ENCODE measurements at places on chromosomes 5 and 9.

- peak; percentile 54 for DNase-seq
Observed at GRCh38 chr9:129609486-129610212, 11.3 kb downstream of the C9orf50 start.

GRCh38 chr9:29150606-29151005, 1577.3 kb upstream of the C9orf72 start:
- peak; percentile 21 for DNase-seq

- DNase-seq, result no peak
Observed at GRCh38 chr9:91586282-91586681, 162.7 kb upstream of the NFIL3 start.

DNA sequence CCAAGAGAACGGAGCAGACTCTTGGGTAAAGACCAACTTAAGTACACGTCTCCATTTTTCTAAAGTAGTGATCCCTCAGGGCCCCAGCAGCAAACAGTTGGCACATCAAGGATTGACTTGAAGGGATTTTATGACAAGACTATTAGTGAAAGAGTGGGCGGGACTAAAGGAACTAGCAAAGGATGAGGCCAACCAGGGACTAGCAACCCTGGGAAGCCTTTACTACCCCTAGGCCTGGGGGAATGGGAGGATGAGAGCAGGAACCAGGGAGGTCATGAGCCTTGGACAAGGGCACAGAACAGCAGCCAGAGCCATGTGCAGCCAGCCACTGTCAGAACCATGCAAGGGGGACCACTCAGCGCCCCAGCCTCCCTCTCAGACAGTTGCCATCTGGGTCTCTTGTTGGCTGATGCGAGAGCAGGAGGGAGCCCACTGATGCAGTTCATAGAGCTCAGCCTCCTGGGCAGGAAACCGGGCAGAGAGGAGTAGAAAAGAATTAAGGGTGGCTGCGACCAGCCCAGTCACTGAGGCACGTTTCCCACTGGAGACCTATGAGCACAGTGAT, 28.1 kb downstream of the TGFBI start:
- no peak for DNase-seq

GRCh38 chr5:9090381-9091026, 455.4 kb downstream of the SEMA5A start:
- no peak for DNase-seq

GRCh38 chr9:92747459-92748232, 17.0 kb downstream of the BICD2 start:
- DNase-seq, result no peak

DNA sequence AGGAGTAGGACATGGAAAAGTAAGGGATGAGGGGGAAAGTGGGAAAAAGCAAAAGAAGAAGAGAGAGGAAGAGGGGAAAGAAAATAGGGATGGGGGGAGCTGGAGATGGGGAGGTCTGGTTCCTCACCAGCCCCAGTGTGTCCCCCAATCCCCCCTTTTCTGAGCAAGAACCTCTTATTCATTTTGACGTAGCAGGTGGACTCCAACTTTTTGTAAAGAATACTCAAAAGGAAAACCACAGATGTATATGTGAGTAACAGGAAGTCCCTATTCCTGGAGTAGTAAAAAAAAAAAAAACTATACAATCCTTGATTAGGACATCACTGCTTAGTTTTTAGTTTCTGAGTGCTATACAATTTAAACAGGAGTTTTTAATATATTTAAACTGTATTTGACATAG, 3.9 kb upstream of the CFAP95 start:
- no peak for DNase-seq

GRCh38 chr5:146249801-146250200, 46.4 kb downstream of the RBM27 start:
- no peak for DNase-seq

DNA sequence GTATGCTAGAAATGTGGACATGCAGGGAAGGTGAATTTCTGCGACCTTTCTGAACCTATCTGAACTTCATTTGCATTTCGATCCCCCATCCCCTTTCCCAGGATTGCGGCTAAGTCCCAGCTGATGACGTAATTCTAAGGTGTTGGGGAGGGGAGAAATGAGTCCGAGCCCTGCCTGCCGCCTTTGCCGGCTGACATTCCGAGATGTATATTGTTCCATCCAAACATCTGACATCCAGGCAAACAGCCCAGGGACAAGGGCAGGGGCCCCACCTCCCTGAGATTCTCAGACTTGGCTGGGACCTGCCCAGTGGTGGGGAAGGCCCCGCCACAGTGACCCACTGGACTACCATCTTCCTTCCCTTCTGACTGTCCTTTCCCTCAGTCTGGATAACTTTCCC, 494.6 kb downstream of the ENC1 start:
- DNase-seq, result no peak

GRCh38 chr5:82662340-82662739, 384.2 kb upstream of the RPS23 start:
- no peak for DNase-seq

- DNase-seq, result no peak
Observed at GRCh38 chr5:66179297-66180051, 35.4 kb downstream of the SREK1 start.

DNA sequence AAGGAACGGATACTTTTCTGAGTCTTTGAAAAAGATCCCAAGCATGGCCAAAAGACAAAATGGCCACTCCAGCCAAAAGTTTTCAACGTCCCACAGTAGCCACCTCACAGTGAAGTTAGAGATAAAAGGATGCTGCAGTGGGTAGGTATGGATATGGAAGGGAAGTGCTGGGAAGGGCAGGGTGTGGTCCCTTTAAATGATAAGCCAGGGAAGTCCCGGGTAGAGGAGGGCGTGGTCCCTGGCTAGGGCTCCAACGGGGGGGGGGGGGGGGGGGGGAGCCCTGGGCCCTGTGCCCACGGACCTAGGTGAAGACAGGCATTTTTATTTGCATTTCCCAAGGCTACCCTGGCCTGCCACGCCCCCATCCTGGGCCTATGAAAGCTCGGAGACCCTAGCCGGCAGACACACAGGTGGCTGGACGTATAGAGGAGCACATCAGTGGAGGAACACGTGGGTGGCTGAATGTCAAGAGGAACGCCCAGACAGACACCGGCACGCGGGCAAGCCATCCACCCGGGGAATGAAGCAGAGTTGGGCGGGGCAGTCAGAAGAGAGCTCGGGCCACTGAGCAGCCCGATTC, 306.7 kb downstream of the NFIB start:
- DNase-seq, result no peak

- no peak for DNase-seq
Observed at GRCh38 chr5:80541392-80541791, 28.7 kb downstream of the ANKRD34B start.

DNA sequence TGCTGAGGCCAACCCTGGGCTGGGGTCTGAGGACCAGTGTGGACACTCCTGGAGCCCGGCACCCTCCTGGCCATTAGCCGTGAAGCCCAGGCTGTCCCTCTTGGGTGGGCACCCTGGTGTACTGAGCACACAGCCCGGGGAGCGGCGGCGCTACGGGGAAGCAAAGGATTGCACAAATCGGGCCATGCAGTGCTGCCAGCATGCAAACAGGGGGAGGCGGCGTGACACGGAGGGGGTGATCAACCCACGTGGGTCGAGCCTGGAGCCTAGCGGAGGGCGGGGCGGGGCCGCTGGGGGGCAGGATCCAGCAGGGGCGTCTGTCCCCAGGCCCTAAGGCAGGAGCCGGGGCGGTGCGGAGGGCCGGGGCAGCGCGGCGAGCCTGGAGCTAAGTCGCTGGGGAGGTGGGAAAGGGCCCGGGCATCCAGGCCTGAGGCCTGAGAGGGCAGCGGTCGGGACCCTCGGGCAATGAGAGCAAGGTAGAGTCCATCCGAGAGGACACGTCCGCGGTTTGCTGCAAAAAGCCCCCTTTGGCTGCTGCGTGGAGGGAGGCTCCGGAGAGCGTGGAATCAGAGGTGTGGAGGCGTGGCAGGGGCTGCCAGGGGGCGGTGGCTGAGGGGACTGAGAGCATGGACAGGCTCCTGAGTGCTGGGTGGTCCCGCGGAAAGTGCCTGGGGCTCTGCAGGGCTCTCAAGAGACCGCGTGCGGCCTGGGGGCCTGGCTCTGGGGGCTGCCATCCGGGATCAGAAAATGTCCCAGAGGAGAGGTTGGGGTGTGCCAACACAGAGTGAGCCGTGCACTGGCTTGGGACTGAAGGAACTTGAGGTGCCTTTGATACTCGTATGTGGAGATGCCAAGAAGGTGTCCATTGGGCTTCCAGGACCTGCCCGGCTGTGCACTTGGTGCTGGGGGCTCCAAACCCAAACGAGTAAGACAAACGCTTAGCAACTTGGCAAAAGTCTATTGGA, 94.2 kb downstream of the BARX1 start:
- DNase-seq, result no peak

- DNase-seq, result no peak
Observed at GRCh38 chr5:35341189-35341588, 110.9 kb upstream of the PRLR start.

- no peak for DNase-seq
Observed at GRCh38 chr5:74187757-74188156, 452.8 kb downstream of the ENC1 start.

DNA sequence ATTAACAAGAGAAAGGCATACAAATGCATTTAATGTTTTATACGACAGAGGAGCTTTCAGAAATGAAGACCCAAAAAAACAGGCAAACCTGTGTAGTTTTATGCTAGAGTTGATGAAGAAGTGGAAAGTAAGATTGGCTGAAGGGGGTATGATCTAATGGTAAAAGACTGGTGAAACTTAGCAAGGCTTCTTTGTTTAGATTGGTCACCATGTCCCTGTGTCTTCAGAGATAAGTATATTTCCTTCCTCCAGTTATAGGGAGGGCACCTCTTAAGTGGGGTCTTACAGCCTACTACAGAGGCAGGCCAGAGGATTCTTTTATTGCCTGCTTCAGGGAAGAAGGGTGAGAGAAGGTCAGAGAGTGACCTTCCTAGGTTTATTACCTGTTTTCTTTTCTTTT, 56.4 kb downstream of the PRKACG start:
- no peak for DNase-seq

- no peak for DNase-seq
Observed at GRCh38 chr5:175861337-175862130, 9.8 kb upstream of the CPLX2 start.

DNA sequence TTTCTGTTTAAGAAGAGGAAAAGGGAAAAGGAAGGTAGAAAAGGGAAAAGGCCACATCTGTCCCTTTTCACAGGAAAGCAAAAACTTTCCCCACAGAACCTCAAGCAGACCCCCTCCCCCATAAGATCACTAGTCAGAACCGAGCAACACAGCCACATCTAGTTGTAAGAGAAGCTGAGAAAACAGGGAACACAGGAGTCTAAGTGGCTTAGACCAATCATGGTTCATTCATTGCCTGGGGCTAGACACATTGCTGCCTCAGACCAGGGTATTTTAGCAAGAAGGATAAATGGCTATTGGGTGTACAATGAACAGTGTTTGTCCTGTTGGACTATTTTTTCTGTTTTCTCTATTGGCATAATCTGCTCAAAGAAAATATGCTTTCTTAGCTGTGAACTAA, 98.0 kb downstream of the ARL15 start:
- no peak for DNase-seq

- DNase-seq, result no peak
Observed at GRCh38 chr5:149005077-149005892, 57.6 kb downstream of the SH3TC2 start.

- no peak for DNase-seq
Observed at GRCh38 chr5:173458828-173459609, 130.8 kb upstream of the STC2 start.

DNA sequence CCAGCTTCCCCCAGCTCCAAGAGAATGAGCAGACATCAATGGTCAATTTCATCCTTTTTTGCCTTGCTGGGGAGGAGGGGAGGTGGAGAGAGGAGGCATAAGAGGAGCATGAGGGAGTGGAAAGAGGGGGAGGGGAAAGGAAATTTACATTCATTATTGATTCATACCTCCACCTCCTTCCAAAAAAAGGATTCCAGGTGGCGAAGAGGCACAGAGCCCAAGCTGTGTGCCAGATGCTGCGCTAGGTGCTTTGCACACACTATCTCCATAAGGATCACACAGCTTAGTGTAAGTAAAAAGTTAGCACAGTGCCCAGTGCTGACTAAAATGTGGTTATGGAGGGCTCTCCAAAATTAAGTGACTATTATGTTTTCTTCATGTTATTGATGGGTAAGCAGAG, 11.0 kb downstream of the ASTN2 start:
- DNase-seq, result no peak

- no peak for DNase-seq
Observed at GRCh38 chr5:172410662-172411483, 43.5 kb downstream of the SH3PXD2B start.

DNA sequence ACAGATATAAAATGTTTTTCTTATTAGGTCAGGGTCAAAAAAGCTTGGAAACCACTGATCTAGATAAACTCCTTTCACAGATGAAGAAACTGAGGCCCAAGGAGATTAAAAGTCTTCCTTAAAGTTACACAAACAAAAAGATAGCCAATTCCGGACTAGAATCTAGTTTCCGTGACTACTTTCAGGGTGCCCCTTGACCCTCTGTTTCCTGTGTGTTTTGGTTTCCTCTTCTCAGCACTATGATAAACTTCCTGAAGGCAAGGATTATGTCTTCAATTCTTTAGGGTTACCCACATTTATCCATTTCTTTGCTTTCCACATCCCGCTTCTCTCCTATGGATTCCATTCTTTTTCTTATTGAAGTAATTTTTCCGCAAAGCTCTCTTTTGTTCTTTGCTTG, 83.1 kb downstream of the ADAMTS12 start:
- DNase-seq, result no peak

GRCh38 chr5:137605411-137605810, 106.3 kb upstream of the SPOCK1 start:
- DNase-seq, result no peak

- DNase-seq, result no peak
Observed at GRCh38 chr9:14780251-14780650, 57.7 kb upstream of the CER1 start.

DNA sequence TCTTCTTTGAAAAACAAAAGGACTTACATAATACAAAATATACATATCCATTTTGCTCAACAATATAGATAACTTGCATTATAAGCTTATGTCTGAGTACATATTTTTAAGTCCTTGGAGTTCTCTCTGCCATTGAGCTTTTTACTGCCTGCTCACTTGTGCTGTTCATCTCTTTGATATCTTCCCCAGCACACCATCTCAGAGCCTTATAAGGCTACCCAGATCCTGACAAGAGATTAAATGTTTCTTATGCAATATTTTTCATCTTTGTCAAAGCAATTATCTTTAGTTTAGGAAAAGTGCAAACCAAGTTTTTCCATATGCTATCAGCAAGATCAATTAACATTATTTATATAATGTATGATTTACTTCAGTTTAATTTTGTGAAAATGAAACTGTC, 60.7 kb upstream of the ITGA1 start:
- DNase-seq, result no peak

DNA sequence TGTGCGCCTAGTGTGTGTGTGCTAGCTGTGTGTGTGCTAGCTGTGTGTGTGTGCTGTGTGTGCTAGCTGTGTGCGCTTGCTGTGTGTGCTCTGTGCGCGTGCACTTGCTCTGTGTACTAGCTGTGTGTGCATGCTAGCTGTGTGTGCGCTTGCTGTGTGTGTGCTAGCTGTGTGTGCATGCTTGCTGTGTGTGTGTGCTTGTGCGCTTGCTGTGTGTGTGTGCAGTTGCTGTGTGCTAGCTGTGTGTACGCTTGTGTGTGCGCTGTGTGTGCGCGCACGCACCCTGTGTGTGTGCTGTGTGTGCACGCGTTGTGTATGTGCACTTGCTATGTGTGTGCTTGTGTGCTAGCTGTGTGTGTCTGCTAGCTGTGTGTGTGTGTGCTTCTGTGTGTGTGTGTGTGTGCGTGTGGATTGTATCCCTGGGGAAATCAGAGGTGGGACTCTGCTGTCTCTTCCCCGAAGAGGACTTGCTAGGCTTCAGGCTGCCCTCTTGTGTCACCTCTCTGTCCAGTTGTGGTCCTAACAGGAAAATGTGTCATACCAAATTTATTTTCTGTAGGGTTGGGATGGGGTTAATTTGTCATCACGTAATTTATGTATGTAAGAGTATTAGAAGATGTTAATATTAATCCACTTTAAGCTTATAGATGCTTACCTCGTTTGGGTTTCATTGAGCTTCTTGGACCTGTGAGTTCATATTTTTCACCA, 38.9 kb downstream of the TPPP start:
- DNase-seq, result no peak
